Stimulated activated CD8-positive, alpha-beta memory T cell treated with anti-CD3 and anti-CD28 coated beads, Interleukin-4, amount 100 ng/mL, for 48 hours (primary cell): ENCODE measurements at places on chromosomes 2 and 18.

DNA sequence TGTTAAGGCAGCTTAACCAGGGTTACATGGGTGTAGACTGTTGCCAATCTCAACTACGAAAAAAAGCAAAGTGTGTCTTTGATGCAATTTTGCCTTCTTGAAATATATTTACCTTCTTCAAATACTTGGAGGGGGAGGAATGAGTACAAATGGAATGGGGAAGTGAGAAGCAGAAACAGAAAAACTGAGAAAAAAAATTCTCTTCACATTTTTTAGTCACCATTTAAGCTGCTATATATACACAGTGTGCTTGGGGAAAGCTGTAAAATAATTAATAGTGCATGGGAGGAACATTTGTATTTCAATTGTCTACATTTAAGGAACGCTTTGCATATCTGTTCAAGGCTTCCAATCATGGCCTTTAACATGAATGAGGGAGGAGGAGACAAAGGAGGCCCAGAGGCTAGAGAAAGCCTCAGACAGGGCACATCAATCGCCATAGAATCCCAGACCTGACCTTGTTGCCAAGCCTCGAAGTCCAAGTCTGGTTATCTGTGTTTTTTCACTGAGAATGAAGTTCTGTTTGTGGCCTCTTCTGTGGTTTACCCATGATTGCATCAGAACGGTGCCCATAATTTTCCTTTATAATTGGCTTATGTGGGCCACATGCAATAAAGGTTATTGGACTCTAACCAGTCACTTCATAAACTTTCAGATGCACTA lies 158.6 kb downstream of the PIK3C3 start:
- no peak for DNase-seq

DNA sequence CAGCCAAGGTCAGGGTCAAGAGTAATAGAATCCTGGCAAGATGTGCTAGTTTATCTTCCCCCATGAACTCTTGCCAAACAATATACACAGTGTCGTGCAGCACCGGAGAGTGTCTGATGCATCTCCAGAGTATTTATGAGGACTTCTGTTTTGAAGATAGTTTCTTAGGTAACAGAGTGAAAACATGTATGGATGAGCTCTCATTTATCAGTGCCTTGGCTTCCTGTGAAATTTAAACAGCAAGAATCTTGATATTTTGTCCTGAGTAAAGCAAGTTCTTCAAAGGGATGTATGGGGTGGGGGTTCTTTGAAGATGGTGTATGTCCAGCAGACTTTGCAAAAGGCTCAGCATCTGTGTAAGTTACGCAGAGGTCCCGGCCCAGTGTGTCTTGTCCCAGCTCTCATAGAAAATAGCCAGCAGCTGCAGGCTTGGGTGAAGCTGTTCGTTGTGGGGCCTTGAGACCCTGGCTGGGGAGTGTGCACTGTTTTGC lies 361.0 kb upstream of the NT5C1B start:
- DNase-seq = no peak

DNA sequence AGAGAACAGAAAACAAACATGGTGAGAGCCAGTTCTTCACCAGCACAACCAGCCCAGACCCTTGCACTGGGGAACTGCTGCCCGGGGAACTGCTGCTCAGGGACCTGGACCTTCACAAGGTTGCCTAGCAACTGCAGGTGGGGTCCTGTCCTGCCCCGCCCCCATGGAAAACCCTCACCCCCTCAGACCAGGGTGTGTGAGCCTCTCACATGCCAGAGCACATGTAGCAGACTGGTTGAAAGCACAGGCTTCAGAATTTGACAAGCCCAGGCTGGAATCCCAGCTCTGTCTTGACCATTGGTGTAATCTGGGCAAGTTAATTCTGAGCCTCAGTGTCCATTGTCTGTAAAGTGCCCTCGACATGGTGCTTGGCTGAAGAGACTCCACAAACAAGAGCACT lies 118.6 kb downstream of the LOXHD1 start:
- DNase-seq = no peak

DNA sequence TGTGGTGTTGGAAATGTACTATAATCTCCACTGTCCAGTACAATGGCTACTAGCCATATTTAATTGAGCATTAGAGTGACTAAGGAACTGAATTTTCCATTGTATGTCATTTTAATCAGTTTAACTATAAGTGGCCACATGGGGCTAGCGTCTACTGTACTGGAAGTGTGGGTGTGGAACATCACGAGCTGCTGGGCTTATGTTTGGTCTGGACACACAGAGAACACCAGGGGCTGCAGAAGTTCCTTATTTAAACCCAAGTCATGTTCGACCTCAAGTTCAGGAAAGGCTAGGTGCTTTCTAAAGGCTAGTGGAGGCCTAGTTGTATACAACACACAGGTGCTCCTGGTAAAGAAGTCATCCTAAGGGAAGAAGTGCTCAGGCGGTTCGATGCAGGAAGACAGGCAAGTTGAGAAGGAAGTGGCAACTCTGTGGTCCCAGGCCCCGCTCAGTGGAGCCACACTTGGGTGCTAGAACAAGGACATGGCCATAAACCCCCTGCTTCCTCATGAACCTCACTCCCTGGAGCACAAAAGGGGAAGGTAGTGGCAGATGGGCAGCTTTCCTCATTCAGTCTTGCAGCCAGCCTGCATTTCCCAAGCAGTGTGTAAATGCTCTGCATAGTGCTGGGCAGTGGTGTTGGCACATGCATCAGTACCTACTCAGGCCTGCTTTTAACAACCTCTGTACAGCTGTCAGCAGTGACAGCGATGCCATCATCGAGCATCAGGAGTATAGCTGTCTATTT lies 13.3 kb downstream of the LGALSL start:
- DNase-seq = no peak

DNA sequence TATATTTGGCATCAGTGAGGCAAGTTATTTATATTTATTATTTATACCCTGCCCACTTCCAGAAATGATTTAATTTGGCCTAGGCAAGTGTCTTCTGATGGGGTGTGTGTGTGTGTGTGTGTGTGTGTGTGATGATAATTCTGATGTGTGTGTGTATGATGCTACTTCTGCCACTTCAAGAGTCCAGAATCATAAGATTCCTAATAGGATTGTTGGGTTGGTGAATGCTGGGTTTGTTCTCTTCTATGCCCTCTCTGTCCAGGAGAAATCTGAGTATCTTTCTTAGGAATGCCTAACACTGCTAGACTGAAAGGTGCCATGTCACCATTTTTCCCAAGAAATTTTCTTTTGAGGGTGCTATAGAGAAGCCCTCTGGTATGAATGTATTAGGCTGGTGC lies 122.5 kb downstream of the SPTBN1 start:
- no peak for DNase-seq

- no peak for DNase-seq
These were observed 67.3 kb downstream of the SNORC start for GRCh38 chr2:232937278-232937906.

GRCh38 chr18:48792611-48793380 lies 158.0 kb downstream of the SMAD7 start:
- DNase-seq = no peak

- DNase-seq = no peak
These were observed 304.0 kb downstream of the ARHGAP15 start for GRCh38 chr2:143433251-143433650.

- no peak for DNase-seq
These were observed 129.0 kb downstream of the ICOS start for GRCh38 chr2:204065566-204065965.

GRCh38 chr2:42339191-42339912 lies 21.7 kb downstream of the COX7A2L start:
- no peak for DNase-seq

- no peak for DNase-seq
These were observed 84.0 kb downstream of the LYPD6B start for GRCh38 chr2:149122516-149122915.

GRCh38 chr18:67133669-67134068 lies 382.9 kb downstream of the DSEL start:
- DNase-seq = no peak

GRCh38 chr2:26633351-26633945 lies 7.7 kb downstream of the CIB4 start:
- no peak for DNase-seq

DNA sequence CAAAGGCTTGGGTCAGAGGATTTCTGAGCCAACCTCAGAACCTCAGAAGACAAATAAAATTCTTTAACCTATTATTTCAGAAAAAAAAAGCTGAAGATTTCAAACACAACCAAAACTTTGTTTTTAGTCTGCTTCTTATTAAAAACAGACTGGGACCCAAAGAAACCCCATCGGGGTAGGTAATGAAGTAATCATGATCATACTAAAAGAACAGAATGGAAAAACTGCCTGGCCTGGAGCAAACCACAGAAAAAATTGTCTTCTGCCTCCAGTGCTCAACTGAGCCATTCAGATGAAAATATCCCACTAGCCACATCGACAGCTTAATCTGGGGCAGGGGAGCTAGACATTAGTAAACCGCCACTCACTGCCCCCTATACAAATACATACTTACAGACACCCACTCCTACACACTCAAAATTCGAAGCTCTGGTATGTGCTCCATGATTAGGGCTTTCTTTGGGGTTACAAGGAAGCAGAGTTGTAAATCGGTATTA lies 76.5 kb downstream of the SDC1 start:
- no peak for DNase-seq

DNA sequence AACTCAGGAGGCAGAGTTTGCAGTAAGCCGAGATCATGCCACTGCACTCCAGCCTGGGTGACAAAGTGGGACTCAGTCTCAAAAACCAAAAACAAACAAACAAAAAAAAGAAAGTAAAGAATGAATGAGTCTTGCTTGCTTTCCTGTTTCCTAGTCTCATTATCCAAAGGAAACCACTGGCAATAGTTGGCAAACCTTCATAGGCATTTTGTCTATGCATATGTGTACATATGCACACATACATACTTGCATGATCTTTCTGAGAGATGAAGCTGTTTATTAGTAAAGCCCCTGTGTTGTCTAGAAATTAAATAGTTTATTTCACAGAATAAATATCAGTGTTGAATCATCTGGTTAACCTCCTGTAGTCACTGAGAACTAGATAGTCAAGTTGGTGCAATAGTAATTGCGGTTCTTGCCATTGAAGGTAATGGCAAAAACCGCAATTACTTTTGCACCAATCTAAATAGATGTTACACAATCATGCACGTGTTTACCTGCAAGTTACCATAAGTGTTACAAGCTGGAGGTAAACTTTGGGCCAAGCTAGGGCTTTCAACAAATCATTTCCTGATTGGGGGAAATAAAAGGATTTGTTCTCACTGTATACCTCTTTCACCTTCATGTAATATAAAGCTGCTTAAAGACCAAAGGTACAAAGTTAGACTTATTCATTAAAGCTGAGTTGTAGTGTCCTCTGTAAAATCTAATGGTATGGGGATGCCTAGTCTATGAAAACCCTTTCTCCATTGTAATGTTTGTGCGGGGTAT lies 24.7 kb downstream of the SLC20A1 start:
- no peak for DNase-seq

DNA sequence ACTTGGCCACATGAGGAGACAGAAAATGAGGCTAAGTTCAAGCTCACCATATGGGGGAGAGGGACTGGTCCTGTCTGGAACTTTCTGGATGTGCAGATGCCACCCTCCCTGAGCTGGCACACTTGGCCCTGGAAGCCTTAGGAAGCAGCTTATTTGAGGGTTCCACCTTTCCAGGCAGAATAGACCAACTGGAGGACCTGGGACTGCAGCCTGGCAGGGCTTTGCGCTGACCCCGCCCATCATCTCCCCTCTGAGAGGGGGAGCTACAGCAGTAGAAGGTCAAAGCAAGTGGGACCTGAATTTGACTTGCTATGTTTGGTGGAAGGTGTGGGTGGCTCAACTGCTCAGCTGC lies 39.5 kb downstream of the TMEM17 start:
- DNase-seq = no peak

GRCh38 chr2:149738767-149739166 lies 151.2 kb upstream of the MMADHC start:
- no peak for DNase-seq

- DNase-seq = no peak
These were observed 181.3 kb downstream of the PID1 start for GRCh38 chr2:229089776-229090175.

DNA sequence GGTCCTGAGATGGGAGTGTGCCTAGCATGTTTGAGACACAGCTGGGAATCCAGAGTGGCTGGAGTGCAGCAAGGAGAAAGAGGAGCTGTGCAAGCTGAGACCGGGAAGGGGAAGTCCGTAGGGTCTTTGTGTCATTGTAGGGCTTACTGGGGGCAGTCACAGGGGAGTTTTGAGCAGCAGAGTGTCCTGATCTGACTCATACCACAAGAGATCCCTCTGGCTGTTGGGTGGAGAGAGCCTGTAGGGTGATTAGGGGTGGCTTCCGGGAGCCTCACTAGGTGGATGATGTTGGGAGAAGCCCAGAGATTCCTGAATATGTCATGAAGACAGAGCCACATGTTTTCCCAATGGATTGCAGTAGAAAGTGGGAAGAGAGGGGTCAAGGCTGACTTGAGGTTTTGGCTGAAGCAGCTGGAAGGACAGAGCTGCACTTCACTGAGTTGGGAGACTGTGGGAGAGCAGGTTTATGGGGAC lies 30.9 kb downstream of the FHOD3 start:
- no peak for DNase-seq

DNA sequence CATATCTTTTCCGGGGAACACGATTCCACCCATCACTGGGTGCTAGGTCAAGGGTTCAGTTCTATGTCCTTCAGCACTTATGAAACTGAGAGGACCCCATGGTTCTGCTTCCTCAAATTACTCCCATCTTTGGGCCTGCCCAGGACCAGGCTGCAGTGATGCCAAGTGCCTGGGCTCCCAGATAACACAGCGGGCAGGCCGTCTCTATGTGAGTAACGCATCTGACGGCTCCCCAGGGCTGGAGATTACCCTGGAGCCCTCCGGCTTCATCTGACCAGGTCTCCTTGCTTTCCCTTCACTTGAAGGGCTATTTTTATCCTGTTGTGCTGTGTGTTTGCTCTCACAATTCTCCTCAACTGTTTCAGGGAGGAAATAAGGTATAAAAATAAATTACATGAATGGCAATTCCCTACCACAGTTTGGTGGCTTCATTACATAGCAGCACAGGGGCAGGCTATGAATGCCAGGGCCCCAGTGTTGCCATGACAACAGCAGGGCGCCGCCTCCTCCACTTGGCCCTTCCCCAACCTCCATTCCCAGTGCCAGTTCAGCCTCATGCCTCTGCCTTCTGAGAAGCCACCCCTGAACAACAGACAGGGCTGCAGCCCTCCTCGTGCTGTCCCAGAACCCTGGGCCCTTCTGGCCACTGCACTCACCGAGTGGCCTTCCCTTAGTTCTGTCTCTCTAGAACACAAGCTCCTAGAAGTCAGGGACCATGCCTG lies 25.4 kb upstream of the TMEM131 start:
- no peak for DNase-seq
